ENCODE measurements at places on chromosomes 6 and 20.

GRCh38 chr20:57022306-57022705 is 244.1 kb downstream of the BMP7 start:
- DNase-seq = no peak

DNA sequence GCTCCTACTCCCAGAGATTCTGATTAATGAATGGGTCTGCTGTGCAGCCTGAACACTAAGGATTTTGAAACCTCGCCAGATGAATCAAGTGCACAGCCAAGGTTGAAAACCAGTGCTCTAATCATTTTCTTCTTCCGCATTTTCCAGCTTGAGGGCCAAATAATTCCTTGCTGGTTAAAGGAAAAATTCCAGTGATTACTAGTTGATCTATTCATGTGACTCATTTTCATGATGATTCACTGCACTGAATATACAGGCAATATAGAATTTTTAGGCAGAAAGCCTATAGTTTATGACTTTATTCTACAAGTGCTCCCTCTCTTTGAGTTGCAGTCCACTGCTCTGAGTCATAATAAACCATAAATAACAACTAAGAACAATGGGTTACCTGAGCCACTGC is 80.6 kb upstream of the PROKR2 start:
- no peak for DNase-seq

GRCh38 chr6:28794175-28795002 is 129.4 kb downstream of the TRIM27 start:
- DNase-seq = no peak

DNA sequence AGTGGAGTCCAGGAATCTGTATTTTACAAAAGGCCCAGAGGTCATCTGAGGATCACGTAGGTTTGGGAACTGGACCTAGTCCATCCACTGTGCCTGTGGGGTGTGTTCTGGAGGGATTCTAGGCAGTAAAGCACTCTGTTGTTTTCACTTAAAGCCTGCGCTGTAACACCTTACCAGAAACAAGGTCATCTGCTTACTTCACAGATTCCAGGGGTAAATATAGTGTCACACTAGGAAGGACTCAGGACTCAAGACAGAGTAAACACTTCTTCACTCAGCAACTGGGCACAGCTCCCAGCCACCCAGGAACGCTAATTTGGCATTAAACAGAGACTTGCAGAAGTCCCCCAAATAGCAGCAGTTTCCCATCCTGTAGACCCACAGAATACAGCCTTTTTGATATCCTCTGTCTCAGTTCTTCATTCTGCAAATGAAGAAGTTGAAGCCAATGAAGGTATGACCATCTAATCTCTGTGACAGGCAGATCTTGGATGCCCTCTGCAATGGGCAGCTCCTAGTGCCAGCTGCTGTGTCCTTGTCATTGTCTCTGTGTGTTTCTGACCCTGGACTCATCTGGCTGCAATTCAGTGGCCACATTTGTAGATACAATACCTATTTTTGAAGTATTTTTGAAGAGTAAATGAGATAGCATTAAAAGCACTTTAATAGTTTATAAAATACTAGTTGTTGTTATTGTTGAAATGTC is 129.1 kb downstream of the SLC24A3 start:
- DNase-seq = no peak

GRCh38 chr20:50317609-50318008 is 127.0 kb downstream of the CEBPB start:
- no peak for DNase-seq

DNA sequence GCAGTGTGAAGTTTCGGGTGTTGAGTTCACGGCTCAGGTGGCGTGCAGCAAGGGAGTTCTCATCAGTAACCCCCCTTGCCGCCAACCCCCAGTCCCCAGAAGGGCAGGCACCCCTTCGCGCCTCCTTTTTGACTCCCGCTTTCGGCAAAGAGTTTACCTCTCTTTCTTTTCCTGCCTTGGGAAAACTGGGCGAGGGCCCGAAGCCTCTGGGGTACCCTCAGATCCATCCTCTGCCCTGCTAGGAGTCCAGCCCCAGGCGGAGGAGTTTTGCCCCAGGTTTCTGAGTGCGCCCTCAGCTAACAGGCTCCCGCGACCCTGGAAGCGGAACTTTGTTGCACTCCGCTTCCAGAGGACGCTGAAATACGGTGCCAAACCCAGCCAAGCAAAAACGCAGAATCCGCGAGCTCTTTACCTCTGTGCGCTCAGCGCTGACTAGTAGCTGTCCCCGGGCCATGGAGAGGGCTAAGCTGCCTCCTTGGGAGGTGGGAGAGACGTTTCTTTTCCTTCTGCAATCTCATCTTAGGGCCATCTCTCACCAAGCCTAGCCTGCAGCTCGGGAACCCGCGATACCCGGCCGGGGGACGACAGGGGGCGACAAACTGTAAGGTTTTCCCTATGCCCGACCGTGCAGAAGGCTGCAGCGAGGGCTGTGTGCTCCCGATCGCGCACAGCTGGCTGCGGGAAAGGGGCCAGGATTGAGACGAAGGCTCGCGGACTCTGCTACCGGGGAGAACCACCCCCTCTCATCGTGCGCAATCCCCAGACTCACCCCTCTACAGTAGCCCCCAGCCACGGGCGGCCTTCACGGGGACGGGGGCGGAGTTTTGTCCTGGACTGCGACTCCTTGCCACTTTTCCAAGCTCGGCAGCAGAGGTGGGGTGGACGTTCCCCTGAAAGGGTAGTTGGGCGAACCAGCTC is 2.7 kb upstream of the PAX1 start:
- DNase-seq = peak; percentile 19

DNA sequence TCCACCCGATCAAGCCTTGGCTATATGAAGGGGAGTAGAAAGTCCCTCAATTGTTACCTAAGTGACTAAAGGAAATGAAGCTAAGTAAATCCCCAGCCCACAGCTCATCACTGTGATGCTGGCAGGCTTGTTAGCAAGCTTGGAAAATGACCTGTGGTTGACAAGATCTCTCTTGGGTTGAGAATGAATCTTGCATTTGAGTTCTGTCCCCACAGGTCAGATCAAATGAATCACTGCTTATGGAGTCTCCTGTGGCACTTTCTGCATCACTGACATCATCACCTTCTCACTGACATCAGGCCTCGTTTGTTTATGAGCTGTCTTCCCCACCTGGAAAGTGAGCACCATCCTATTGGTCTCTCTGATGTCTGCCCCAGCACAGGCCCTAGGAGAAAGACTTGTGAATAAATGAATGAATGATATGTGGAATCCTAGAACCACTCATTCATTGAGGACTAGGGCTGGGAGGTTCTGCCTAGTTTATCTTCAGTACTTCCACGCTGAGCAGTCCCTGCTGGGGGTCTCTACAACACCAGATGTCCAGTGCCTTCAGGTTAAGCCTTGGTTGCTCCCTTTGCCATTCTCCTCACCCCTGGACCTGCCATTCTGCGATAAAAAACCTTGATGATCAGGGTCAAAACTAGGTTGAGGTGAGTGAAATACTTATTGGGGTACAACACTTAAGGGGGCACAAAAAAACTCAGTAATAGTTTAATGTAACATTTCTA is 318.4 kb upstream of the MOCS1 start:
- no peak for DNase-seq

GRCh38 chr6:87334683-87335082 is 5.6 kb upstream of the GJB7 start:
- DNase-seq = no peak
